HL-60 (cell line): ENCODE measurements at places on chromosomes 5 and 9.

DNA sequence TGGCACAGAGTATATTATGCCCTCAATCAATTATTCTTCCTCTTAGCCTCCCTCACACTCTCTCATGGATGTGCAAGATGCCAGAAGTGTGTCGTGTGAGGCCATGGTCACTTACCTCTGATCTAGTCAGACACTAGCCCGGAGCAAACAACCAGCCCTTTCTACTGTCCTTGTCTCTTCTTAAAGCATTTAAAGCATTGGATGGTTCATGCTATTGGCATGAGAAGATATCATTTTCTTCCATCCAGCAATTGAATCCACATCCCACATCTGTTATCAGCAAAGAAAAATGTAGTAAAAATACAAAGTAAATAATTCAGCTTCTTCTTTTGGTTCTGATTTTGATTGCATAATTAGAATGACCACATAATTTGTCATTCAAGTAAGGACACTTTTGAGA is 267.2 kb upstream of the ACO1 start:
- no peak for DNase-seq

DNA sequence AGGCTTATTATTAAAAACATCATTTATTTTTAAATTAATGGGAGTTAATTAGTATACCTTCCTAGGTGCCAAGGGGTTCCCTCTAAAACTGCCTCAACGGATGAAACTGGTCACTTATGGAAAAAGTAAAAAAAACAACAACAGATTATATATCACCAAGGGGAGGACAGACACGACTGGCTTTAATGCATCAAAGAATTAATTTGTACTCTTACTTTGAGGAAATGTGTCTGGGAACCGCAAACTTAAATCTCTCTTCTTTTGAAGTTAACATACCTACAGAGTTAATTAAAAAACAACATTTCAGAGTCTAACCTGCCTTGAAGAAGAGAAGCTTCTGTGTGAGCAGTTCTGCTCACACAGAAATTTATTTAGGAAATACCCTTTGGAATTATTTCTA is 354.6 kb downstream of the LRRC70 start:
- no peak for DNase-seq

DNA sequence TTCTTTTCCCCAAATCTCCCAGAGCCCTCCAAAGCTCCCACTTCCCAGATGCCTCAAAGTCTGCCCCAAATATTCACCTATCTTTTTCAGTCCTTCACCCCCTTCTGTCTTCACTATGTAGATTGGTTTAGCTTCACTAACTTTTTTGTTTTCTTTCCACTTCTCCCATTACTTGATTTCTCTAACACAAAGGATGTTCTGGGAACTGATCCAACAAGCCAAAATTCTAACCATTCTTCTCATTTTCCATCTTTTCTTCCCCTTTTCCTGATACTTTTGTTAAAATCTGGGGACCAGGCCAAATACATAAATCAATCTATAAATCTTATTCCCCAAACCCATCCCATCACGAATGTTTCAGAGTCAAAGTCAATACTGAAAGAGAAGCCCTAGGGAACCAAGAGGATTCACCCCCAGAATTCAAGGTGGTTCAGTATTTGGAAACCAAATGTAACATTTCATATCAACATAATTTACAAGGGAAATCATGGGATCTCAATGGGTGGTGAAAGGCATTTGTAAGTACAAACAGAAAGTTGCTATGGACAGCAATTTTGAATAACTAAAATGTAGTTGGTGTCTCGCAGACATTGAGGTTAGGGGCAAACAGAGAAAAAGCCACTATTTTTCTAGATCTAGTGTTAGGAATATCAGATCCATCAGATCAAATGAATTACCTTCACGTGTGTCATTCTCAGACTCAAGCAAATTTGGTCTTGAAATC is 35.3 kb downstream of the APTX start:
- DNase-seq = no peak

- DNase-seq = no peak
Observed at GRCh38 chr5:24623624-24624023, 21.2 kb downstream of the CDH10 start.

GRCh38 chr5:52491071-52491787 is 296.5 kb upstream of the ITGA1 start:
- DNase-seq = no peak

GRCh38 chr9:21381448-21382339 is 3.5 kb downstream of the IFNA2 start:
- no peak for DNase-seq

DNA sequence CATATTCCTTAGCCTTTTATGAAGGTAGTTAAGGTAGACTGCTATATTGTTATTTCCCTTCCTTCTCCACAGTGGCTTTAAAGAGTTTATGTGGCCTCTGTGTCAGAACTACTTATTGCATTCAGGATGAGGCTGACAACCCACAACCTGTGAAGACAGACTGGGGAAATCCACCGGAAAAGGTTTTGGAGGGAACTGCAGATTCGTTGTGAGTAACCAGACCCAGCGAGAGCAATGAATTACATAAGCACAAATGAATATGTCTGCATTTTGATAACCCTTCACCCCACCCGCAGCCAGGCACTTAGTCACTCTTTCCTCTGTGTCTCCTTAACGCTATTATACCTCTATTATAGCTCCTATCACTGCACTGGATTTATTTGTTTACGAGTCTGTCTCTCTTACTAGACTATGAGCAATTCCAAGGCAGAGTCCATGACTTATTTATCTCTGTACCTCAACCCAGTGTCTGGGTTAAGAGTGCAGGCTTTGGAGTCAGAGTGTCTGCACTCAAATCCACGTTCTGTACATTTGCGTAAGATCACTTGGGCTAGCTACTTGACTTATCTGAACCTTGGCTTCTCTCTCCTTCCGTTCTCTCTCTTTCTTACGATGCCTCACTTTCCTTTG is 19.2 kb downstream of the KCTD16 start:
- DNase-seq = peak; percentile 92

GRCh38 chr5:69276422-69277174 is 41.9 kb downstream of the CDK7 start:
- DNase-seq = no peak

DNA sequence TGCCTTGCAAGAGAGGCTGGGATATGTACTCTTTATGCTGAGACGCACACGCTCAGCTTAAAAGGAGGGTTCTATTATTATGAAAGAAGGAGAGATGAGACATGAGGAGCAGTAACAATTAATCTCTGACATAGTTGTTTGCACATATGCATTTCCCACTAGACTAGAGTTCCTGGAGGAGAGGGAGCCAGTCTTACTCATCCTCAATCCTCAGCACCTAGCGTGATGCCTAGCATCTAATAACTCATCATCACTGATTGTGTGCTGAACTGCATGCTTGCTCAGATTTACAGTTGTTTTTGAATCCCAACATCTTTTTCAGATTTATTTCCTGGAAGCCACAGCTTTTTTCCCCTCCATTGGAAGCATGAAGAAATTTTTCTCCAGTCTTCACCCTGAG is 35.5 kb downstream of the GCNT4 start:
- no peak for DNase-seq

- no peak for DNase-seq
Observed at GRCh38 chr9:79674052-79674777, 102.5 kb downstream of the TLE4 start.
